NCI-H1105 (cell line): ENCODE measurements at places on chromosomes 16 and 17.
A peak's percentile ranks its signal among the peaks of the same experiment; 100 is the strongest.

GRCh38 chr16:12548270-12548983 lies 255.3 kb downstream of the CPPED1 start:
- no peak for DNase-seq

- peak; percentile 82 for DNase-seq
Measured at GRCh38 chr17:42548070-42548837, 4.5 kb upstream of the HSD17B1 start.

- no peak for DNase-seq
Measured at GRCh38 chr17:2985318-2985717, 78.1 kb downstream of the OR1D5 start.

- DNase-seq, result peak; percentile 57
Measured at GRCh38 chr17:10729334-10730193, at the start of gene TMEM220. TSS of gene TMEM220 (minus strand) at chr17:10730023. CDS start at chr17:10729851, 172 bp downstream.

DNA sequence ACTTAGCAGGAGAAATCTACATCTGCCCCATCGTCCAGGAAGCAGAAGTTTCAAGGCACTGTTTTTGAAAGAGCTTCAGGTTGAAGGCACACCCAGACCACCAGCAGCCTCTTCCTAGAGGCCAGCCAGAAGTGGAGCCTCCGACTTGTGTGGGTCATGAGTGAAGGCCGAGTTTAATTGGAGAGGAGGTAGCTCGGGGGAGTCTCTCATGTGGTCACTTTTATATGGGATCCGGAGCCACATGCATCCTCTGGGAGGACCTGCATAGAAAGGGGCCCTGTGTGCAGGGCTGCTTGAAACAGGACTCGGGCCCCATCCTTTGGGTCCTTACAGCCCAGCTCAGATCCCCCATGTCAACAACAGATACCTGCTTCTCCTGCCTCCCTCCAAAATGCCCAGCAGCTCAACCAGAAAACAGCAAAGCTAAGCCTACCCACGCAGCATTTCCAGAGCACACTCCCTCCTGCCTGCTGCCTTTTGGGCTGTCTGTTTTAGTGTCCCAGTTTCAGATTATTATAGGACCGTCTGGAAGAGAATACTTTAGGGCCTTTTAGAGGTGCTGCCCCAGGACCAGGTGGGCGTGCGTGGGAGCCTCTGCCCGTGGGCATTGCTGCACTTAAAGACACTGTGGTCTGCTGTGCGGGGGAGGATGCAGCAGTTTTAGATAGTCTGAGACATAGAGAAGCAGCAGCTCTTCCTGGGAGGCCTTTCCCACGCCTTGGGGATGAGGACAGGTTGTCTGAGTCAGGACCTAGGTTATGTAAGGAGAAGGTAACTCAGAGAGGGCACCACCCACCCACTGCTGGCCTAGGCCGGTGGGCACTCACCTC lies 29.5 kb downstream of the MPRIP start:
- no peak for DNase-seq

DNA sequence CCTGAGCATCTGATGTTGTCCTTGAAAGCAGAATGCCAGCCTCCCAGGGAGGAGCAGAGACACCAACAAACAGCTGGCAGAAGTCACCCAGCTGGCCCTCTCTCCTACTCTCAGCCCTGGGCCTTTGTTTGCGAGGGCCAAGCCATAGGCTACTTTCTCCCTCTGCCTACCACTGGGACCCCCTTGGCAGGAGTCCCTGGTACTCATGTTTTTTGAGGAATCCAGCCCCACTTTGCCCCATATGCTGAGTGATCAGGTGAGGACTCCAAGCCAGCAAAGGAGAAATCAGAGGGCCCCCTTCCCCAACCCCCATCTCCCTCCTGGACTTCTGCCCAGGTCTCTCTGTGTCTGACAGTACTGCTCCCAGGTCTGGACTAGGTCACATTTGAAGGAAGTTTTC lies 121.9 kb downstream of the USP31 start:
- peak; percentile 5 for DNase-seq

DNA sequence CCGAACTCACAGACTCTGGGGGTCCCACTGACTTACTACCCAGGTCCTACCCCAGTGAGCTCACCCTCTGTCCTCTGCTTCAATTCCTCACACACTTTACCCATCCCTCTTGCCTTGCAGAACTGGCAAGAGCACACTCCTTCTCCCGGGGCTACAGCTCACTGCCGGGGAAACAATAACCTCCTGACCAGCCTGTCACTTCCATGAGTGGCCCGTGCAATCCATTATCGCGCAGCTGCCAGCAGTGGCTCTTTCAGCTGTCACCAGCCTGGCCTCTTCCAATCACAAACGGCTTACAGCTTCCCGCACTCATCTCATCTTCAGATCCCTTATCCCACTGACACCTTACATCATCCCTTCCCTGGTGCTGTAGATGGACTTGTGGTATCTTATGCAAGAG lies 79.5 kb downstream of the CPPED1 start:
- no peak for DNase-seq

GRCh38 chr17:7912927-7913524 lies 3.1 kb downstream of the RNF227 start:
- peak; percentile 37 for DNase-seq

- peak; percentile 72 for DNase-seq
Measured at GRCh38 chr17:48023400-48024148, 14.0 kb downstream of the COPZ2 start.

- no peak for DNase-seq
Measured at GRCh38 chr17:57077000-57077399, 8.0 kb upstream of the AKAP1 start.

GRCh38 chr16:530111-530817 lies 2.8 kb downstream of the CAPN15 start:
- no peak for DNase-seq

DNA sequence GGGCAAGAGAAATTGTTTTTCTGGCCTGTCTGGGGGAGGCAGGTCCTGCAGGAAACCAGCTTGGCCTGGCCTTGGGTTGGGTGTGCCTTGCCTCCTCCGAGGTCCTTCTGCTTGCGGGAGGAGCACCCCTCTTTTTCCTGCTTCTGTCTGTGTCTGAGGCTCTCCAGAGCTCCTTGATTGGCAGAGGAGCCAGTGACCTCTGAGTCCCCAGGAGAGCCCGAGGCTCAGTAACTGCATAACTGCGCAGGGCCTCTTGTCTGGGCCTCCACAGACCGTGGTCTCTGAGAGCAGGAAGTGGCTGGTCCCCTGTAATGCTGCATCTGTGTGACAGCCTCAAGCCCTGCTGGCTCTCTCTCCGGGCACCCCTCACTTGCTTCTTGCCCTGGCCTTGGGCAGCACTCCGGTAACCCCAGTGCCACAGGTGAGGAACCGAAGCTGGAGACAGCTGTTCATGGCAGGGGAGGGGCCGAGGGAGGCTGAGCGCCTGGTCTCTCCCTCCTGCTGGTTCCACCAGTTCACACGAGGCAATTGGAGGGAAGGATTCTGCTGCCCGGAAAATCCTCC lies 1.6 kb downstream of the CAPN15 start:
- DNase-seq, result no peak

- DNase-seq, result peak; percentile 8
Measured at GRCh38 chr17:42779936-42780850, at the start of gene WNK4. TSS of gene WNK4 (plus strand) at chr17:42780610. CDS start at chr17:42780699, 89 bp downstream.

- DNase-seq, result no peak
Measured at GRCh38 chr17:50332196-50332595, 13.7 kb upstream of the XYLT2 start.

- no peak for DNase-seq
Measured at GRCh38 chr16:82700541-82701235, 73.9 kb downstream of the CDH13 start.

DNA sequence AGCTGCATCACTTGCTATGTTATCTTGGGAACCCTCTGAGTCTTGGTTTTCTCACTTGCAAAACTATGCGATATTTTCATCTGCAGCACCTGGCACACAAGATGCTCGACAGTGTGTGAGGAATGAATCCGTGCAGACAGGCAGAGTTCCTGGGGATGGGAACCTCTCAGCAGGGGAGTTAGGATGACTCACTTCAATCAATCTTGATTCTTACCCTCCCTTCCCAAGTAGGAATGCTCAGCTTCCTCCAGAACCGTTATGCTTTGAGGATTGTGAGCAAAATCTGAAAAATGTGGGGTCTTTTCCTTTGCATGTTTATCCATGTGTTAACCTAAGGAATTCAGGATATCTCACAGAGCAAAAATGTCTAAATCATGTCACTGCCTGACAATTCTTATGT lies 68.9 kb upstream of the HNF1B start:
- DNase-seq, result no peak

- DNase-seq, result peak; percentile 52
Measured at GRCh38 chr17:79183293-79184158, 108.9 kb downstream of the ENGASE start.

- DNase-seq, result no peak
Measured at GRCh38 chr17:74485841-74486240, 19.4 kb downstream of the CD300A start.

- DNase-seq, result no peak
Measured at GRCh38 chr16:1014771-1015495, 33.4 kb downstream of the SOX8 start.

- DNase-seq, result no peak
Measured at GRCh38 chr16:19829844-19830692, 54.6 kb downstream of the GPRC5B start.

DNA sequence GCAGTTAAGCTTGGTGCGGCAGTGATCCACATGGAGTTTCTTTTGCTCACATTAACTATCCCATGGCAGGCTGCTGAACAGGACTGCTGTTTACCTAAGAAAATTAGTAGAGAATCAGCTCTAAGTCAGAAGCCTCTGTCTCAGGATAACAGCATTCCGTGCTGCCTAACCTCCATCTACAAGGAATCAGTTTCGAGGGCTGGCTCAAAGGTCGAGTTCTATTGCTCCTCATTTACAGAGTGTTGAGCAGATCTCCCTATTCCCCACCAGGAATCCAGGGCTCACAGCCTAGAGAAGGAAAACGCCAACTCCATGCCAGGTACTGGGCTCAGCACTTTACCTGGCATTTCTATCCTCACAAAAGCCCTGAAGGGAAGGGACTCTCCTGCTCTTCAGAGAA lies 9.9 kb downstream of the GINS2 start:
- DNase-seq, result no peak

GRCh38 chr16:57533431-57534336 lies 2.7 kb downstream of the CCDC102A start:
- no peak for DNase-seq

DNA sequence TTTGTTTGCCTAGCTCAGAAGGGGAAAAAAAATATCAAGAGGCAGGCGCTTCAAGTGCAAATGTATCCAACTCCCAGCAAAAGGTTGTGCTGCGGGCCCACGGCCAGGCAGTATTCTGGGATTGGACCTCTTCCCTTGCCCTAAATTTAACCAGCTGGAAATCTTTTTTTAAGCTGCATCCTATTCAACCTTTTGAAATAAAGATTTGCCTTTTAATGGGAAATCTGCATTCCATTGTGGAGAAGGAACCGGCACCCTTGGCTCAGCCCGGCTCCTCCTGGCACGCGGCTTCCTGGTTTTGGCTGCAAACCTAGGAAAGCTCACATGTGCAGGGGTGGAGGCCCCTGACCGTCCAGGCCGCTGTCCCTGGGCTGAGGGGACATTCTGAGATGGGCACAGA lies 38.8 kb upstream of the ENPP7 start:
- DNase-seq, result no peak

DNA sequence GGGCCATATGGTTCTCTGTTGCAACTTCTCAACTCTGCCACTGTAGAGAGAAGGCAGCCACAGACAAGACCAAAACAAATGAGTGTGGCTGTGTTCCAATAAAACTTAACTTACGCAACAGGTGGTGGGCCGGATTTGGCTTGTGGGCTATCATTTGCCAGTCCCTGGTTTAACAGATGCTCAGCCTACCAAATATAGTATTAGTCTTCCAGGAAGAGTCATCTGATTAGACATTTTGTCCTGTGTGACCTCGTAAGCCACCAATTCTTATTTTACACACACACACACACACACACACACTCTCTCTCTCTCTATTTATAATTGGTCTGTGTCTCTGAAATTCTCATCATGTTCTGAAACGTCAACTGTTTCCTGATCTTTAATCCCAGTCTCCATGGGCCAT lies 245.9 kb downstream of the XYLT1 start:
- DNase-seq, result peak; percentile 9

DNA sequence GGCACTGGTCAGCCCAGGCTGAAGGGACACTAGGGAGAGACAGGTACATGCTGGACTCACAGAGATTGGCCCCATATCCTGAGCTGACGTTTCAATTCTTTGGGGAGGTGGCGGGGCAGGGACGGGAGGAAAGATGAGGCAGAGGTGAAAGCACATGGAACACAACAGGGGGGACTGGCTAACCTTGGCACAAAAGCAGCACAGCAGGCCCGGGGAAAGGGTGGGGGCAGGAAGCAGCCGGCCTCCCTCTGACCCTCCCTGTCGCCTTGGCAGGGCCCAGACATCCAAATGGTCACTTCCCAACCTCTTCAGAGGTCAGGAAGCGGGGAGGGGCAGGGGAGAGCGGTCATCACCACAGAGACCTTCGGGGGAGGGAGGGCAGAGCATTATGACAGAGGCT lies 6.6 kb downstream of the VAT1 start:
- no peak for DNase-seq

GRCh38 chr16:14652726-14653125 lies 20.0 kb downstream of the BFAR start:
- DNase-seq, result no peak

DNA sequence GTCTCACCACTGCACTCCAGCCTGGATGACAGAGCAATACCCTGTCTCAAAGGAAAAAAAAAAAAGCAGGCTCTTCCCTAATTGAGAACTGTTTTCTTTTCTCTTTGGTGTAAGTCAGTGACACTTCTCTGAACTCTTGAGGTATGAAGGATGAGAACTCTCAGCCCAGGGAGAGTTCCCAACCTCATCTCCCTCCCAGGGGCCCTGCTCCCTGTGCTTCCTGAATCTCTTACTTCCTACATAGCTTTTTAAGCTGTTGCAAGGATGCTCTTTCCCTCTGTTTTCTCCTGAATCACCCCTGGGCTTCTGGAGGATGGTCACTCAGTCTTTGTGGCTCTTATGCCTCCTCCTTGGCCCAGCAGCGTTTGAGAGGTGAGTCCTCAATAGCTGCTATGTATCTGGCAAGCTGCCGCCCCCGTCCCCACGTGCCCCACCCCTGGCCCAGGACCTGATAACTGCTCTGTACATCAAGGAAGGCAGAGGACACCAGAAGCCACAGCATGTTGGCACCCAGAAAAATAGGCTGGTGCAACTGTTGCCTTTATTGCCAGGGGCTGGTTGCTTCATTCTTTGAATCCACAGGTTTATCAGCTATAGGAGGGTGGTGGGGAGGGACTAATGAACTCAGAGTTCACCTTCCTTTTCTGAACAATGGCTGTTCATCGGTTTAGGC lies 24.0 kb downstream of the IGF2BP1 start:
- DNase-seq, result no peak
